ENCODE measurements at places on chromosomes 3 and 15.

GRCh38 chr3:15384510-15385237 lies 42.7 kb downstream of the METTL6 start:
- DNase-seq = no peak

DNA sequence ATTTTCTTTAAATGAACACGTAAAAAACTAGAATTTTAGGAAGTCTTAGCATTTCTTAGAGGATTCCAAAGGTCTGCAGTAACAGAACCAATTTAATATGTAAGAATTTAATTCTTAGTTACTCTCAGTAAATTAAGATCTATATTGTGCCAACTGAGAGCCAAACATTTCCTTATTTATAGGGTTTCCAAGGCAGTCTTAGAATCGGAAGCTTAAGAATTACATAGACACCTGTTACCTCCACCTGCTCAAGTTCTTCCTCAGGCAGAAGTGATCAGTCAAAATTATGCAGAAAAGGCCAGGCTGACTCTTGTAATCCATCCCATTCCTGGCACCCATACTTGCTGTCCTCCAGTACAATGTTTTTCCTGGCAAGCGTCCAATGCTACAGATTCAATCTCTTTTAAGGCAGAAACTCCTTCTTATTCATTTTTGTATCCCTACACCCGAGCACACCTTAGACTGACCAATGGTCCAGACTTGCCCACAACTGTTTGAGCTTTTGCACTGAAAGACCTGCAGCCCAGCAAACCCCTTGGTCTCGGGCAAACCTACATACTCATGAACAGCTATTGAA lies 64.3 kb downstream of the NCEH1 start:
- no peak for DNase-seq

DNA sequence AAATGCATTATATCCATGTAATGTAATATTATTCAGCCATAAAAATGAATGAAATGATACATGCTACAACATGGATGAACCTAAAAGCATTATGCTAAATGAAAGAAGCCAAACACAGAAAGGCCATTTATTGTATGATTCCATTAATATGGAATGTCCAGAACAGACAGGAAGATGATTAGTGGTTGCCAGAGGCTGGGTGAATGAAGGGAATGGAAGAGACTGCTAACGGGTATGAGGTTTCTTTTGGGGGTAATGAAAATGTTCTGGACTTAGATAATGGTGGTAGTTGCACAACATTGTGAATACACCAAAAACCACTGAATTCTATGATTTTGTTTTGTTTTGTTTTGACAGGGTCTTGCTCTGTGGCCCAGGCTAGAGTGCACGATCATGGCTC lies 61.6 kb upstream of the MAP4 start:
- DNase-seq = no peak

DNA sequence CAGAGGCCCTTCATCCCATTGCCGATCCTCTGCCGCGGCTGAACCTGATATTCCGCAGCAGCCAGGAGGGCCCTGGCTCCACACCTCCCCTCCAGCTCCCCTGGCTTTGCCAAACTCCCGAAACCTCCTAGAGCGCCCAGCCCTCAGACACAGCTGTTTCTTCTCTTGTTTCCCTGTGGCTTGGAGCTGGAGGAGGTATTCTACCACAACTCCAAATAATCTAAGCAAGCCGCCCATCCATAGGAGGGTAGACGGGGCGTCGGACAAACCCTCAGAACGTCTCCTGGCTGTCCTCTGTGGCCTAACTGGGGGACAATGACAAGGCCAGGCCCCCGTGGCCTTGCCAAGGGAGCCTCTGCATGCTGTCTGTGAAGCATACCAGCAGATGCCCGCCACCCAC lies 10.4 kb downstream of the PLA2G4D start:
- DNase-seq = no peak

- DNase-seq = no peak
These were observed 5.7 kb upstream of the CSPG4 start for GRCh38 chr15:75718328-75718727.

GRCh38 chr3:154182975-154183374 lies 61.8 kb downstream of the ARHGEF26 start:
- DNase-seq = no peak

DNA sequence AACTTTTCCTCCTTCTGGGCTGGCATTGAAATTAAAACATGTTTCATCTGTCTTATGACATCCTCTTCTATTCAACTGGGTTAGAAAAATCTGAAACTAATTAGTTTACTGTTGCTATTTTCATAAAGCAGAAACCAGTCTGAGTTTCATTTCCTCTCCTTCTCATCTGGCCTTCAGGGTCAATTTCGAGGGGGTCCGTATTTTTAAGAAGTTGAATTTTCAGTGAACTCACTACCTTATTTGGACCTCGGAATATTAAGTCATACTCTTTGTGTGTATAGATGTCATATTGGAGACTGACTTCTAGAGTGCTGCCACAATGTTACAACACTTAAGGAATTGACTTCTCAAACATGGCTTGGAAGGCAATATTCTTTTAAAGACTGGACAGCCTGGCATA lies 485.9 kb downstream of the SQOR start:
- no peak for DNase-seq

- no peak for DNase-seq
These were observed 405.9 kb upstream of the ZNF385D start for GRCh38 chr3:22156868-22157267.

DNA sequence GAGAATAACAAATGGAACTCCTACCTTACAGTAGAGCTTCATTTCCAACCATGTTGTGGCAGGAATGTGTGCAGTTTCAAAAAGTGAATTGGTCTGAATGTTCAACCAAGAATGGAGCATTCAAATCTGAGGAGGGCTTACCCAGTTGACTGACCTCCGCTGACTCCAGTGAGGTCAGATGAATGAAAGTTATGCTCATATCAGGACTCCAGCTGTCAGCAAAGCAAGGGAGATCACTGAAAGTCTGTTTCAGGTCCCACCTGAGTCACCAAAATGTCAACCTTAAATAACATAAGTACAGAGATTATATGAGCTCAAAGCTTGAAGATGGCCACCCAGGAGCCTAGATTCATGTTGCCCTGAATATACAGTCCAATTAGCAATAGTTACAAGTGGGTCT lies 473.5 kb downstream of the RBMS3 start:
- DNase-seq = no peak

DNA sequence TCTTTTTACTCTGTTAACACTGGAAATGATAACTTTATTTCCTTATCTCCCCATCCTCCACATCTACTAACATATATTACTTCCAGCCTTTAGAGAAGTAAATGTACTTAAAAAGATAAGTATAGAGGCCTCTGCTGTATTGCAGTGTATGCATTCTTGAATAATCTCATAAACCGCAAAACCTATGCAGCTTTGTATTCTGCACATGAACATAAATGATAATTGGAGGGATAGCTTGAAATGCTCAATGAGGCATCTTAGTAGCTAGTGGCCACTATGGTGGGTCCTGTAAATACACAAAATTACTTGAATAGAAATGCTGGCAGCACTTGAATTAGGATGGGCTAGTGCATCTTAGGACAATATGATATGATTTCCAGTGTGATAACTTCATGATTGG lies 77.0 kb downstream of the LYSMD4 start:
- no peak for DNase-seq

GRCh38 chr15:25178835-25179672 lies 224.3 kb downstream of the SNRPN start:
- no peak for DNase-seq

- no peak for DNase-seq
These were observed 39.6 kb upstream of the TBC1D23 start for GRCh38 chr3:100221159-100221558.

All from T-helper 1 cell (primary cell).